Parietal lobe (tissue), 2 donors: ENCODE measurements at places on chromosomes 1 and 21. TPM values are rescaled to one million over a fixed set of nuclear protein-coding genes. Genes with fewer than 3 reads are reported as not detected.

The VHLL gene
- total RNA-seq: 1.3 TPM

The SLAMF9 gene
- total RNA-seq: not detected

The ROR1 gene
- total RNA-seq: 2.5 TPM

The CD247 gene
- total RNA-seq: 3.1 TPM

The TCHH gene
- under 0.01 TPM for total RNA-seq

The PRKCZ gene
- 54.8 TPM for total RNA-seq

The FDPS gene
- 119 TPM for total RNA-seq

The HES4 gene
- 24.7 TPM for total RNA-seq

The MPZ gene
- 2.2 TPM for total RNA-seq

The DIPK1A gene
- 17.2 TPM for total RNA-seq

The GPR3 gene
- total RNA-seq: 0.31 TPM

The FCER1G gene
- total RNA-seq: 3.8 TPM

The AMIGO1 gene
- total RNA-seq: 13.1 TPM

The CA6 gene
- not detected for total RNA-seq

The PDZK1IP1 gene
- total RNA-seq: not detected

The TTLL7 gene
- 287 TPM for total RNA-seq

The LEFTY1 gene
- not detected for total RNA-seq

The CSDE1 gene
- total RNA-seq: 501 TPM

The LAMC2 gene
- 0.31 TPM for total RNA-seq

The RGS13 gene
- total RNA-seq: not detected

The BLACAT1 gene
- 4.7 TPM for total RNA-seq

The RBP7 gene
- total RNA-seq: not detected

The LINGO4 gene
- total RNA-seq: not detected

The MSH4 gene
- 1.9 TPM for total RNA-seq

The RUNX1 gene
- total RNA-seq: 1.3 TPM

The MEAF6 gene
- total RNA-seq: 99.5 TPM

The CRYAA gene
- not detected for total RNA-seq

The LCE1E gene
- total RNA-seq: not detected

The GSTM2 gene
- total RNA-seq: 34.4 TPM

The SIM2 gene
- not detected for total RNA-seq

The LPGAT1 gene
- total RNA-seq: 102 TPM

The MAP3K6 gene
- 2.5 TPM for total RNA-seq

The HOOK1 gene
- 13.8 TPM for total RNA-seq

The BNIPL gene
- total RNA-seq: 0.31 TPM

The PIGR gene
- total RNA-seq: not detected

The RAB3B gene
- 9.4 TPM for total RNA-seq

The PHACTR4 gene
- total RNA-seq: 26.0 TPM
